ENCODE measurements at places on chromosomes 4 and X.

DNA sequence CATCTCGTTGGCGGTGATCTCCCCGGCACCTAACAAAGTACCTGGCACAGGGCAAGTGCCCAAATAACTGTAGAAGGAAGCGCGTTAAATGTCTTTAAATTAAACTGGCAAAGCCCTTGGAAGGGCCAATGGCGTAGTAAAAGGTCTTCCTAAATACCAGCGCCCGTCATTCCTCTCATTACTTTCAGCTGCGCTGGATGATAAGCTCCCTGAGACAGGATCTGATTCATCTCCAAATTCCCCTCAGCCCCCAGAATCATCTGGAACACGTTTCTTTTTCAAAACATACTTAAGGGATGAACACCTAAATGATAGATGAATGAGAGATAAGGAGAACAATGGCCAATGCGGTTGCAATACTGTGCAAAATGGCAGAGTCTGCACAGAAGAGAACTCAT is 95.1 kb downstream of the AFAP1 start:
- DNase-seq, result no peak

DNA sequence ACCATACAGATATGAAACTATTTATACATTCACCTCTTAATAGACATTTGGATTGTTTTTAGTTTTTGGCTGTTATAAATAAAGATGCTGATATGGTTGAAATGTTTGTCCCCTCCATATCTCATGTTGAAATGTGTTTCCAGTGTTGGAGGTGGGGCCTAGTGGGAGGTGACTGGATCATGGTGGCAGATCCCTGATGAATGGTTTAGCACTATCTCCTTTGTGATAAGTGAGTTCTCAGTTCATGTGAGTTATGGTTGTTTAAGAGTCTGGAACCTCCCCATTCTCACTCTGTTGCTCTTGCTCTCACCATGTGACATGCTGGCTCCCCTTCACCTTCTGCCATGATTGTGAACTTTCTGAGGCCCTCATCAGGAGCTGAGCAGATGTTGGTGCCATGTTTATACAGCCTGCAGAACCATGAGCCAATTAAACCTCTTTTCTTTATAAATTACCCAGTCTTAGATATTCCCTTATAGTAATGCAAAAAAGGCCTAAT is 12.2 kb upstream of the CLGN start:
- DNase-seq, result no peak

DNA sequence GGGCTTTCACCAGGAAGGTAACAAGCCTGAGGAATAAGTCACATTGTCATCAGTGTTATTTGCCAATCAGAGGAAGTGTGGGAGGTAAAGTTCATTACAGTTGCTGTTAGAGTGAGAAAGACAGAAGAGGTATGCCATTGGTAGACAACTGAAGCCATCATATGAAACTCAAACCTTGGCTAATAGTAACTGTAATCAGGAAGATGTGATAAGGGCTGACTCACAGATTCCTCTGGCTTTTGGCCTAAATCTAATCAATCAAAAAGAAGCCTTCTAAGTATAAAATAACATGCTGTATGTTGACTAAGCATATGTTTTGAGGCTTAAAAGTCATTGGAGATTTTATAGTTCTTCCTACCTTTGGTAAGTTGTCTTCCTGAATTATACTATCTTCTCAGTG is 242.8 kb downstream of the PCDH7 start:
- no peak for DNase-seq

- no peak for DNase-seq
Observed at GRCh38 chrX:134526399-134526798, 66.4 kb downstream of the HPRT1 start.

DNA sequence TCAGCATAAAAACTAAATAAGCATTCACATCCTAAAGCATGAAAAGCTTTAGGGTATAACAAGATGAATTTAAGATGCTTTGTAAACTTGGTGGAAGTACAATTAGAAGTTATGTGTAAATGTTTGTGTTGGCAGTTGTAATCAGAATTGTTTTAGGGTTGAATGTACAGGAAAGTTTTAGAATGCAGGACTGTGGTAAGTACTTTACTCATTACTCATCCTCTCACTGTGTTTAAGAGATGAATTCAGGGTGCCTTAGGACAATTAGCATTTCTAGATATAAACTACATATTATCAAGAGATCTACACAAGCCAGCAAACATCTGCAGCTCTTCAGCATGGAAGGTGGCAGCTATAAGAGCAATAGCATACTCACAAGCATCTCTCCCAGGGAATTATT is 77.5 kb upstream of the ELOVL6 start:
- DNase-seq, result no peak

GRCh38 chr4:173859091-173859713 is 329.2 kb upstream of the HAND2 start:
- DNase-seq, result no peak

- no peak for DNase-seq
Observed at GRCh38 chr4:89110541-89110985, 770 bp upstream of the TIGD2 start.

GRCh38 chr4:76558396-76559235 is 123.6 kb downstream of the SHROOM3 start:
- no peak for DNase-seq

DNA sequence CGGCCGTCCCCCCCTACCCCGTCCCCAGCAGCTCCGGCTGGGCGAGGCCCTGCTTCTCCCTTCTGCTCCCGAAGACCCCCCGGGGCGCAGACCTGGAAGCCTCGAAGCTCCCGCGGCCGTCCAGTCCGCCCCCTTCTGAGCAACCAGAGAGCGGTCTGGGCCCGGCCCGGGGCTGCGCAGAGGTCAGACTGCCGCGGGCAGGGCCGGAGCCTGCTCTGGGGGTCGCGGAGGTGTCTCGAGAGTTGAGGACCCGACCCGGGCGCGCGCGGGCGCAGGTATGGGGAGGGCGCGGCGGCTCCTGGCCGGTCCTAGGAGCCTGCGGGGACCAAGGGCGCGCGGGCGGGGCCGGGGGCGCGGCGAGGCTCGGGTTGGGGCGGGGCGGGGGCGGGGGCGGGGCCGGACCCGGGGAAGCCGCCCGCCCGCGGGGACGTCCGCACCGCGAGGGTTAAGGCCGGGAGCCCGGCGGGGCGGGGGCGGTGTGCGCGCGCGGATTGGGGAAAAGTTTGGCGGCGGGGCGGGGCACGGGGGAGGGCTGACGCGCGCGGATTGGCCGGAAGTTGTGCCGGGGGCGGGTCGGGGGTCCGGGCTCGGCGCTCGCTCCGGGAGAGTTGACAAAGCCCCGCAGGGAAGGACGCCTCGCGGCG is at the start of gene FGFRL1:
Gene FGFRL1 (plus strand): TSS at position 605 of the 644 bp plus-strand sequence. CDS start 860 bp downstream, outside the sequence.
- peak; percentile 90 for DNase-seq

GRCh38 chrX:3598709-3599108 is 114.7 kb downstream of the PRKX start:
- DNase-seq, result no peak

DNA sequence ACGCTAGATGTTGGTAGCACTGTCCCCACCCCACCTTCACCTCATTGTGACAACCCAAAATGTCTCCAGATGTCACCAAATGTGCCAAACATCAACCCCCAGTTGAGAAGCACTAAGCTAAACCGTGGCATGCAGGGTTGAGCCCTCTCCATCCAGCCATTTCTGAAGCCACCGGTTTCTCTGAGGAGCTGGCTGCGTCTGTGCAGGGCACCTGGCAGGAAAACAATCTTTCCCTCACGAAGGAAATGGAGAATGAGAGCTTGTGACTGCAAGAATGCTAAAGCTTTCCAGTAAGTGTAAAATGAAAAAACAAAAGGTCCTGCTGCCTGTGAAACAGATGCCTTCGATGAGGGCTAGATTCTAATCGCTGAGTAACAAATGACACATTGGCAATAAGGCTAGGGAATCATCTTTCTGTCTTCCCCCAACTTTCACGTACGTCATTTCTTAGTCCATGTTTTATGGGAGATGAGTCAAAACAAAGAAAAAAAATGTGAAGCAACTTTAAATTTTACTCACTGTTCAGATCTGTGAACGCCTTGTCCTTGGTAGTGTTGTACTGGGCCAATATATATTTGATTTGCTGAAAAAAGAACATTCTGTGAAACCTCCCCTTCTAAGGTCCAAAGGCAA is 59.9 kb downstream of the PROM1 start:
- DNase-seq, result no peak

DNA sequence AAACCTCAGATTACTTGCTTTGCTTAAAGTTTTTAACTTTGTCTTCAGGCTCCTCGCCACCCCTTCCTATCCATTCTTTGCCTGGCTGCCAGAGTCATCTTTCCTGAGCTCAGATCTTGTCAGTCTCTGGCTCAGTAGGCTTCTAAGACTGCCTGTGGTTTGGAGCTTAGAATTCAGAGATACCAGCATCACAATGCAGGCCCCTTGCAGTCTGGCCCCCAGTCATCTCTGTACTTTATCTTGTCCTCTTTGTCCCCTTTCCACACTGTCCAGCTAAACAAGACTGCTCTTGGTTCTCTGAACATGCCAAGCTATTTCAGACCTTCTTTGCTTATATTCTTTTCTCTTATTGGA is 3.0 kb downstream of the KIAA0232 start:
- no peak for DNase-seq

DNA sequence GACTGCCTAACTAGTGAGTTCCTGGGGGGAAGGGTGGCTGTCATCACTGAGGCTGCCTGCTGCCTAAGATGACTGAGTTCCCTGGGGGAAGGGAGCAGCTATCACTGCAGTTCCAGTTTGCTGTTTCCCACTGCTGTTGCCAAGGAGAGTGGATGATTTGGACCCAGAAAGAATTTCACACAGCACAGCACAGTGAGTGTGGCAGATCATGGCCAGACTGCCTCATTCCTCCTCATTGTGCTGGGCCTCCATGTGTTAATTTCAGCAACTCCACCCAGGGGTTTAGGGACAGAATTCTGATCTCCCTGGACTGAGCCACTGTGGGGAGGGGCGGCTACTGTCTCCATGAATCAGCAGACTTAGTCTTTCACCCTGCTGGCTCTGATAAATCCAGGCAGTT is 125.0 kb downstream of the TEX13C start:
- DNase-seq, result no peak

DNA sequence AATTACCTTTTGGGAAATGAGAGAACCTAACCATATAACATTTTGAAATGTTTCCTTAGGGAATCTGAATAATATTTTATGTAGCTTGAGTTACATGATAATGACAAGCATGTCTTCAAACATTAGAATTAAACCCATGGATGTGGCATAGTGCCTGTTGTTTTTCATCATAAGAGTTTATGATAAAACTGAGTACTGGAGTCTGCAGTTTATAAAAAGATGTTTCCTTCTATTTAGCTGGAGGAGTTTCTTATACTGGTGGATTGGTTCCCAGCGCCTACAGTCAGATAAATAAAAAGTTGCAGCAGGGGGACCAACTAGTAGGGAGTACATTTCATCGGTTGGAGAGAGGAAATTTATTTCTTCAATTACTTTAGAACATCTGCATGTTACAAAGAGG is 70.1 kb upstream of the PCDH18 start:
- no peak for DNase-seq

DNA sequence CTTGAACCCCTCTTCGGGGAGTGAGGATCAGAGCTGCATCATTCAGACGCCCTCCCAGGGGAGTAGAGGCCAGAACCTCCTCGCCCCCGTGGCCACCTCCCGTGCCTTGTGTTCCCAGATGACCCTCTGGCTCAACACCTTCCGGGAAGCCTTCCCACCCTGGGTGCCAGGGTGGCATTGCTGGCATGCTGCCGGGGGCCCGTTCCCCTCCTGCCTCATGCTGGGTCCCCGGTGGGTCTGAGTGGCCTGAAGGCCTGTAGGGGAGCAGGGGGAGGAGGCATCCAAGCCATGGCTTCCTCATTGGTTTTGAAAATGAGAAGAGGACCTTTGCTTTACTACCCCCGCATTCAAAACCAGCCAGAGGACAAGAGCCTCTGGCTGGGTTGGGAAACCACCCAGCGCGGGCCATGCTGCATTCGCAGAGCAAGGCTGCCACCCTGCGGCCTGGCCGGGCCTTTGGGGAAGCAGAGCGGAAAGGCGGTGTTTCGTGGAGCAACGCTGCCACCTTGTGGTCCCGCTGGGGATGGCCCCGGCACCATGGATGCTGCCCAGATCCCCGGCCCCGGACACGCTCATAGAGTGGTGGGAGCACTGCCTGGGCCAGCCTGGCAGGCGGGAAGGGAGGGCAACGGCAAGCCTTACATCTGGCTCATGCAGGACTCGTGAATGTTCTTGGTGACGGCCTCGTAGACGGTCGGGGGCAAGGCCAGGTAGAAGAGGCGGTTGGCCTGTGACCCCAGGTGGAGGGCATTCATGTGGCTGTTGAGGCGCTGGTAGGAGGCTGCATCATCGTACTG is 11.9 kb downstream of the G6PD start:
- DNase-seq, result peak; percentile 84

DNA sequence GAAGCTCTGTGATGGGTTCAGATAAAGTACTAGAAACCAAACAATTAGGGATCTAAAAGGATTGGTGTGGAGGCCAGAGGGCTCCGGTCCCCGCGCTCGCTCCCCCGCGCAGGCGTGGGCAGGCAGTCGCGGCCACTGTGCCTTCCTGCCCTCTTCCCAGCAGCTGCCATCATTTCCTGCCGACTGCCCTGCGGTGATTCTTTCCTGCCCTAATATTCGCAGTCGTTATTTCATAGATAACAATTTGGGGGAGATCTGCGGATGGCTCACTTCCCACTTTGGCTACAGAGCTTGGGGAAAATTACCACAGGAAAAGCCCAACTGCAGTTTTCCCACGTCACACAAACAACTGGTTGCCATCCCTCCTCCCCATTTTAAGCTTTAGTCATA is 2.2 kb downstream of the GRIA2 start:
- no peak for DNase-seq

GRCh38 chr4:26116057-26116456 is 202.0 kb downstream of the SMIM20 start:
- no peak for DNase-seq

DNA sequence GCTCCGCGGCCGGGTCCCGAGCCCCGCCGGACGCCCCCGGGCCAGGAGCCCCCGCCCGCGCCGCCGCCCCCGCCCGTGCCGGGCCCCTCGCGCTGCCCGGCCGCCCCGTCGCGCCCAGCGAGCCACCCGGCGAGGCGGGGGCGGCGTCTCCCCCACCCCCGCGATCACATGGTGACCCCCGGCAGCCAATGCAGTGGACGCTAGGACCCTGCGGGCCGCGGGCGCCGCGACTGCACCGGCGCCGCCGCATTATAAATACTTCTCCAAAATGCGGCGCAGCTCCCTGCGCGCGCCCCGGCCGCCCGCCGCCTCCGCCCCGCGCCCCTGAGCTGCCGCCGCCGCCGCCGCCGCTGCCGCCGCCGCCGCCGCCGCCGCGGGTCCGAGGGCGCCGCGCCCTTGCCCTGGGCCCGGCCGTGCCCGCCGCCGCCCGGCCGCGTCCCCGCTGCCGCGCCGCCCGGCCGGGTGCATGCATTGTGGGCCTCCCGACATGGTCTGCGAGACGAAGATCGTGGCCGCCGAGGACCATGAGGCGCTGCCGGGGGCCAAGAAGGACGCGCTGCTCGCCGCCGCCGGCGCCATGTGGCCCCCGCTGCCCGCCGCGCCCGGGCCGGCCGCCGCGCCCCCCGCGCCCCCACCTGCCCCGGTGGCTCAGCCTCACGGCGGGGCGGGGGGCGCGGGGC is at the start of gene NAT8L:
Gene NAT8L (plus strand): TSS at position 282 of the 680 bp plus-strand sequence. CDS start 185 bp downstream, at position 467.
- DNase-seq, result no peak

DNA sequence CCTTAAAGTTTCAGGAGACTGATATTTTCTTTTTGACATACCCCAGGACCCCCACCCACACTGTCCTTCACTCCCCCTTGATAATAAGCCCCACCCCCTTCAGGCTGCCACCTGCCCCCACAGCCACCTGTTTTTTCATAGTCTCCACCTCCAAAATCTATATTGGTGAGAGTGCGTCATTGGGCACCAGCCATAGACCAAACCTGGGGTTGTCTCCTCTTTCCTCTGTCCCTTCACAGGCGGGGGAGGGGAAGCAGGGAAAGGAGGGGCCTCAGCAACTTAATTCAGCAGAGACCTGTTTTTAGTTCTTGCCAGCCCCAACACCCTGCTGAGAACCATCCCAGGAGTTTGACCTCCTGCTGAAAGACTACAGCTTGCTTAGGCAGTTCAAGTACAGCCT is 1.1 kb downstream of the ARHGAP36 start:
- DNase-seq, result no peak

Measured in T-helper 2 cell (primary cell).